ENCODE measurements at places on chromosomes 2 and 18.

DNA sequence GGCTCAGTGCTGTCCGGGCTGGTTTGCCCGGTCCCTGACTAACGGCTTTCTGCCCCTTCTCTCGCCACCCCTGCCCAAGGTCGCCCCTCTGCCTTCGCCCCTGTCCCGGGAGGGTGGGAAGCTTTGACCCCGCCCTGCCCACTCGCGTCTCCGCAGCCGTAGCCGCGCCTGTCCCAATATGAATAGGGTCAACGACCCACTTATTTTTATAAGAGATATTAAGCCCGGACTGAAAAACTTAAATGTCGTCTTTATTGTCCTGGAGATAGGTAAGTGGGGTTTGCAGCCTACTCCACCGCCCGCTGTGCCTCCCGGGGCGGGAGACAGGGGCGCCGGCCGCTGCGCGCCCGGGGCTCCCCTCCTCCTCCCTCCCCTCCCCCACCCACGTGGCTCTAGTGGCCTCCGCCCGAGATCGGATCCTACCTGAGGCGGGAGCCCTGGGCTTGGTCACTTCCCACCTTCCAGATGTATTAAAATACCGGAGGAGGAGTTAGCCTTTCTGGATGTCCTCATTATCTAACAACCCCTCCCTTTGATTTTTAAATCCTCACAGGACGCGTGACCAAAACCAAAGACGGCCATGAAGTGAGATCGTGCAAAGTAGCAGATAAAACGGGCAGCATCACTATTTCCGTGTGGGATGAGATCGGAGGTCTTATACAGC is 633 bp downstream of the NABP1 start:
- DNase-seq, result no peak

- no peak for DNase-seq
These were observed 179.8 kb downstream of the LTBP1 start for GRCh38 chr2:33126552-33126951.

- no peak for DNase-seq
These were observed 29.9 kb downstream of the DAPL1 start for GRCh38 chr2:158825021-158825420.

DNA sequence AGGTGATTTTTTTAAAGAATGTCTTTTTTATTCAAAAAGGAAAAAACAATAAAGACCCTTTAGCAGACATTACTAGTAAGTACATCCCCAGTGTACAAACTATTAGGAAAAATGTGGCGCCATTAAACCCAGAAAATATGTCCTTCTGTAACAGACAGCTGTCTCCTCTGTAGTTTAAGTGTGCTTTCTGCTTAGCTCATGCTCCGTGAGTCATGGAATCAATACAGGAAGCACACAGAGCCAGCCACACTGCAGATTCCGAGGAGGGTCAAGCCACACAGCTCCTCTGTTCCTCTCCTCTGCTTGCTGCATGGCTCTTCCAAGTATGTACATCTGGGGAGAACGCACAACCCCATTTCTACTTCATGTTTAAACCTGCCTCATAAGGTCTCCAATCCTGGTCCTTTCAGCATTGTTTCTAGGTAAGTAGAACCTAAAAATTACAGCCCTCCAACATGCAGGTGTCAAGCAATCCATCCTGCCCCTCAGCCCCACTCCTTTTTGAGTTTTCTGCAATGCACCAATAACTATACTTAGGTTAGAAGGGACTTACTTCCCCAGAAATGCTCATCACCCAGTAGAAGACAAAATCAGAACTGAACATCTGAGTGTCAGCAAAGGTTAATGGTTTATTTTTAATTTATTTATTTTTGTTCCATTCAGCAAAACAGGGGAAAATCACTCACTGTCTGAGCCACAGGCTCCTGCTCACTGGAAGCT is 37.5 kb downstream of the ACVR1 start:
- DNase-seq, result peak; percentile 32

DNA sequence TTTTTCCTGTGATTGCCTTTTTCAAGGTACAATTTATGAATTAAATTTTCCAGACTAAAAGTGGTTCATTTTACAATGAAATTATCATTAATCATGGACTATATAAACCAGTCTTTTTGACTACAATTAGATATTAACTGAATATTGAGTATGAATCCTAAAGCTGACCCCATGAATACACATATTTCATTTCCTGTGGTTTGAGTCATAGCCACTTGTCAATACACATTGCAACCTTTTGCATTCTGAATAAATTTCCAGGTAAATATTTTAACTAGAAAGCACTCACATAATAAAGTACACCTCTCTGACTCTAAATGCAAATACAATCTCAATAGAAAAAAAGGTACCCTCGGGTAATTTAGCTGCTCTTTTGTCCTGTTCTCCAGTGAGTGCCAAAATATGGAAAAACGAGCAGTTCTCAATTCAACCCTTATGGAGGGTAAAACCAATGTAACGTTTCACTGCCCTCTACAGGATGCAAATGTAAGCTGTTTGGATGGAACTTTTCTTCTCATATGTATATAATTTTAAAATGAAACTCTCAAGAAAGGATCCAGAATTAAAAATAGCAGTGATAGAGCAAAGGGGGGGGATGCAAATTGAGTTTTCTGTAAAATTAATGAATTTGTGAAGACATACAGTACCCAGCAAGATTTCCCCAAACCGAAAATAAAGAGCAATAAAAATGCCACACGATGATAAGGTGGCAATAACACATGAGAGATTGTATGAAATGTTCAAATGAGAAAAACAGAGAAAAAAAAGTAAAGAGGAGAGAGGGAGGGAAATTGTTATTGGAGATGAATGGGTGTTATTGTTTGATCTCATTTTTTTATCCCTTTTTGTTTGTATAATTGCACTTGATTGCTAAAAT is 1795.7 kb upstream of the PIK3C3 start:
- DNase-seq, result peak; percentile 92

DNA sequence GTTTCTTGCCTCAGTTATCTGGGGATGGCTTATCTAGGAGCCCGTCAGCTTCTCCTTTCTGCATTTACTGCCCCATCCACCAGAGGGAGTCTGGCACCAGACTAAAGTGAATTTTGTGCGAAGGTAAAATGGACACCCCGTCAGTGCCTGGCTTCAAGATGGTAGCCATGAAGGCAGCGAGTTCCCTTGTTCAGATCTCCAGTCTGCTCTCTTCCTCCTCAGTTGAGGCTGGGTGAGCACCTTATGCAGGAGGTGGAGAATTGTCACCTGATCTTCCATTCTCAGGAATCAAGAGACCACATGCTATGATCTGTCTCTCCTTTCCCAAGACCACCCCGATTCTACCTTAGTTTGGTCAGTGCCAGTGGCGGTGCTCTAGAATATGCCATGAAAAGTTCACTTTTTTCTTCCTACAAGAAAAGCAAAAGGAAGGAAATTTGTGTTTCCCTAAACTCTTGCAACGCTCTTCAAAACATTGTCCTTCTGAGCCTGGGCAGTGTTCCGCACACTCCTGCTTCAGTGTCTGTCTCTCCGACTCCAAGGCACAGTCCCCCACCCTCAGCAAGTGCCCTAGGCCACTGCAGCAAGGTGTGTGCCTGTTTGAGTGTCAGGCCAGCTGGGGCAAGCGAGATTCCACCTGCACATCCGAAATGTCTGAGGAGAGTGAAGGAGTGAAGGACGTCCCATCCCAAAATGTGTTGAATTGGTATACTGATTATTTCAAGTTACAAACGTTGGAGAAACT is 168.6 kb downstream of the SS18 start:
- DNase-seq, result peak; percentile 63

DNA sequence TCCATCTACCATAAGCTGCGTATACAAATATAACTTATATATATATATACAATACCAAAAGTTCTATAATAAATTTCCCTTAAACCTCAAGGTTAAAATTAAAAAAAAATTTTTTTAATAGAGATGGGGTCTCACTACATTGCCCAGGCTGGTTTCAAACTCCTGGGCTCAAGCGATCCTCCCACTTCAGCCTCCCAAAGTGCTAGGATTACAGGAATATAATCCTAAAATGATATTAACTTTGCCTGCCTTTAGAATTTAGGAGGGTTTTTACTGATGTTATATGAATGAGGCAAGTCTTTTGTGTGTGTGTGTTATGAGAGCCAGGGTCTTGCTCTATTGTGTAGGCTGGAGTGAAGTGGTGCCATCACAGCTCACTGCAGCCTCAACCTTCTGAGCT is 49.2 kb downstream of the HNRNPLL start:
- no peak for DNase-seq

GRCh38 chr18:68666381-68666780 is 48.5 kb downstream of the TMX3 start:
- no peak for DNase-seq

- DNase-seq, result no peak
These were observed 18.0 kb downstream of the PAX3 start for GRCh38 chr2:222280795-222281194.

GRCh38 chr18:32714571-32715148 is 58.2 kb downstream of the KLHL14 start:
- peak; percentile 74 for DNase-seq

- no peak for DNase-seq
These were observed 731.7 kb upstream of the ID2 start for GRCh38 chr2:7950035-7950612.

DNA sequence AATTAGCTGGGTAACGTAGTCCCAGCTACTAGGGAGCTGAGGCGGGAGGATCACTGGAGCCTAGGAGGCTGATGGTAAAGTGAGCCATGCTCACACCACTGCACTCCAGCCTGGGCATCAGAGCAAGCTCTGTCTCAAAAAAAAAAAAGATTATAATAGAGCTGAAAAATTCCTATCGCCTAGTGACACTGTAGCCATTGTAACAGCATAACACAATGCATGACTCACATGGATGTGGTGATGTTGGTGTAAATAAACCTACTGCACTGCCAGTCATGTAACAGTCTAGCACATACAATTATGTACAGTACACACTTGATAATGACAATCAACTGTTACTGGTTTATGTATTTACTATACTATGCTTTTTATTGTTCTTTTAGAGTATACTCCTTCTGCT is 39.6 kb downstream of the MGAT4A start:
- no peak for DNase-seq

DNA sequence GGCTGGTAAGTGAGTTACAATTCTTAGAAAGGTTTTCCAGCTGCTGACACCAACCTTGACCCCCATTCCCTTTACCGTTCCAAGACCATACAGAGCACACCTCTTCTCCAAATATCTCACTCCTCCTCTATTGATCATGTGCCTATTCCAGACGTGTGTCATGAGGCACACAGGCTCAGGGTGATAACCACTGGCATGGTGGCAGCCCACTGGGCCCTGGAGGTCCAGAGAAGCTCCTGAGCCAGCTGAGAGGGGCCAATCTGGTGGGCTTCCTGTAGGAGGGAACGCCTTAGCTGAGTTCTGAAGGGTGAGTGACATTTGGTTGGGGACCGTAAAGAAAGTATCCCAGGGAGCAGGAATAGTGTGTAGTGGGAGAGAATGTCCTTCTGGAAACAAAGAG is 28.3 kb downstream of the ZAP70 start:
- no peak for DNase-seq

DNA sequence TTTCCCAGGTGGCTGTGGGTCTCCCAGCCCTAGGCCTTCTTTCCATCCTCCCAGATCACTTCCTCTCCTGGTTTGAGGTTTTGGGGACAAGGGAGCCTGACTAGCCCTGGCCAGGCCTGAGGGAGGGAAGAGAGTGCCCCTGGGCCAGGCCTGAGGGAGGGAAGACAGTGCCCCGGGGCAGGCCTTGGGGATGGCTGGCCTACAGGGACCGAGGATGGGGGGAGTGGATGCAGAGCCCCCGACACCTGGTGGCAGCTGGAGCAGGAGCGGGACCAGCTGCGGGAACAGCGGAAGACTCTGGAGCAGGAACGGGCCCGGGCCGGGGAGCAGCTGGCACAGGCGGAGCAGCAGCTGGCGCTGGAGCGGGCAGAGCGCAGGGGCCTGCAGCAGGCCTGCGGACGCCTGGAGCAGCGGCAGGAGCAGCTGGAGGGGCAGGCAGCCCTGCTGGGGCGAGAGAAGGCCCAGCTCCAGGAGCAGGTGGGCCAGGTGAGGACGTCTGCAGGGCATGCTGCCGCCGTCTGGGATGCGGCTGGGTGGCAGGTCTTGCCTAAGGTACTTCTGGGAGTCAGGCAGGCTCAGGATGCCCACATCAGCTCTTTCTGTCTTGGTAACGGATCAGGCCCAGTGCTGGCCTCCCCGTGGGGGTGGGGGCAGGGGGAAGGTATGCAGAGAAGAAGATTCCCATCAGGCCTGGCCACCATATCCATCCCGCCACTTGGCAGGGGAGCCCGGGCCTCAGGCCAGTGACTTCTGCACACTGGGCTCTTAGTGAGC is 29.2 kb downstream of the CROCC2 start:
- no peak for DNase-seq

DNA sequence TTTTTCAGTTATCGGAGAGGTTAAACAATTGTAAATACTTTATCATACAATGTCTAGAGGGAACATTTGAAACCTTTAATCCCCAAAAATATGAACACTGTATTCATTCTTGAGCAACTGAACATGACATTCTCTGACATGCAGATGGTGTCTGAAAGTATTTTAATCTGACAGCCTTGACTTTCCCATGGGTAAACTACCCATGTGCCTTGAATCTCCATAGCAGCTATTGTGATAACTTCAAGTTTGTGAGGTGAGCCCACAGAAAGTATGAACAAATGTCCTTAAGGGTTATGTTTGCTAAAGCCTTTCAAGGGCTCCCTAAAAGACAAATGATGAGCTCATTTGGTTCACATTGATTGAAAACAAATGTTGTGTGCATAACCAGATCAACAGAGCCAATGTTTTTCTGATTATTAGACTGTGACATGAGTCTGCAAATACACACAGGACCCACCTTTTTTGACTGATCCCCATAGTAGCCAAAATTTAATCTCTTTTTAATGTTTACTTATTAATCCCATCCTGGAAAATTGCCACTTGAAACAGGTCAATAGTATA is 1326.0 kb downstream of the LRP1B start:
- no peak for DNase-seq

DNA sequence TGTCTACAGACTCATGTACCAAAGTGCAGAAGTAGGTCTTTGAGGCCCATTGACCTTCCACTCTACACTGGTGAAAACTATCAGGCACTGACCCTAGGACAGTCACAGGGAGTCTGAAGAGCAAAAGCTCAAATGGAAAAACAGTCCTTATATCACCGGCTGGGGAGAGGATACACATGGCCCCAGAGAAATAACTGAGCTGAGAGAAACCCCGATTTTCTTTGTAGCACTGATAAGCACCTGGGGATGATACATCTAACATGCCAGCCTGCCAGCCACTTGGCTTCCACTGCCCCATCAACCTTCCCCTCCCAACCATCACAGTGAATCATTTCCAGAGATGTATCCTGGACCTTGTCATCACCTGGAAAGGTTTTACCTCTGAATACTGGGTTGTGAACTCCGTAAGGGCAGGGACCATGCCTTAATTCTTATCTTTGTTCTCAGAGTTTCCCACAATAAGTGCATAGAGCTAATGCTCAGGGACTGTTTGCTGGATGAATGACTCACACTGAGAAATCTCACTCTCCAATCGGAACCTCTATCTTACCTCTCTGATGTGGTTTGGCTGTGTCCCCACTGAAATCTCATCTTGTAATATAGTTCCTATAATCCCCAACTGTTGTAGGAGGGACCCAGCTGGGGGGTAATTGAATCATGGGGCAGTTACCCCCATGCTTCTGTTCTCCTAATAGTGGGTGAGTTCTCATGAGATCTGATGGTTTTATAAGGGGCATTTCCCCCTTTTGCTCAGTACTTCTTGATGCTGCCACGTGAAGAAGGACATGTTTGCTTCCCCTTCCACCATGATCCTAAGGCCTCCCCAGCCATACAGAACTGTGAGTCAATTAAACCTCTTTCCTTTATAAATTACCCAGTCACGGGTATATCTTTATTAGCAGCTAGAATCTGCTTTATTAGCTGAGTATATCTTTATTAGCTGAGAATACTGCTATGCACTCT is 37.1 kb downstream of the EVA1A start:
- no peak for DNase-seq

- DNase-seq, result no peak
These were observed 85.0 kb downstream of the TTC27 start for GRCh38 chr2:32712870-32713269.

- no peak for DNase-seq
These were observed 25.7 kb downstream of the MDH1 start for GRCh38 chr2:63614448-63614968.

Data from COR-L47 (cell line).